ENCODE measurements at places on chromosomes 3 and 15.
A peak's percentile ranks its signal among the peaks of the same experiment; 100 is the strongest.

GRCh38 chr15:47542312-47542989 is 174.9 kb upstream of the SEMA6D start:
- no peak for DNase-seq

DNA sequence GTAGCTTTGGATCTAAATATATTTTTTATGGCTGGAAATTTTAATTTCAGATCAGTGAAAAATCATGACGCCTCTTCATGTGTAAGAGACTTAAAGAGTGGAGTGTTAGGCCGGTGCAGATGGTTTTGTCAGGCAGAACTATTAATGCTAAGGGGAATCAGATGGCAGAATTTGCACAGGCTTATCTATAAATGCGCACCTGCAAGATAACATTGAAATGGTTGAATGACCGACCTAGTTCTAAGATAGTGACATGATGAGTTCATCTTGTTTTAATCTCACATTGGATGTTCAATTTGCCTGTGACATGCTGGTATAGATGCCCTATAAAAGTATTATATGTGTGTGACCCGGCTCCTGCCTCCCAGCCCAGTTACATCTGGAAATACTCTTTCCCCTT is 340.6 kb downstream of the FEZF2 start:
- DNase-seq = no peak

DNA sequence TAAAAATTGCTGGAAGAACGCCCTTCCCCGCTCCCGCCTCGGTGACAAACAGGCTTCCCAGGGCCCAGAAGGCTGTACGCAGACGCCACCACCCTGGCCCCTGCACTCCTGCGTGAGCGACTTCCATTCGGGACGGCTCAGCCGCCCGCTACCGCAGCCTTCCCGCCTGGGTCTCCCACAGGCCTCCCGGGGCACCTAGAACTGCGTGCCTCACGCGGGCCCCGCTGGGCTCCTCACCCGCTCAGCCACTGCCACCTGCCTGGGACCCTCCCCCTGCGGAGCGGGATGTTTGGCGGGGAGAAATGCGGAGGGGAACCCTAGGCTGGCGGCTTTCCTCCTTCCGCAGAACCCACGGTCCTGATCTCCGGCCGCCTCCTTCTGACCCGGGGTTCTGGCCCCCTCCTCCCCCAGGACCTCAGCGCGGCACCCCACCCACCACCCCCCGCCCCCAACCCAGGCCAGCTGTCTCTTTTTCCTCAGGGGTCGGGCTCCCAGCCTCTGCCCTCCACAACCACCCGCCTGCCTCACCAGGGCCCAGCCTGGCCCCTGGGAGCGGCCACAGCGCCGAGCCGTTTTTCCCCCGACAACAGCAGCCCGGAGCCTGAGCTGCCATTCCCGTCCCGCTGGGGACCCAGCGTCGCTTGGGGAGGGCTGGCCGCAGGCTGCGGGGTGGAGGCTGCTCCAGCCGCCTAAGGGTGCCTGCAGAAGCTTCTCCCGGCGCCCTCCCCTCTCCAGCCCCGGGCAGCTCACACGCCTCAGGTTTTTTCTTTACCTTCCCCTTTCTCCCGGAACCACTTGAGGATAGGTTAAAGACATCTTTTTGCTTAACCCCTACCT is 27.6 kb upstream of the RAB7A start:
- peak; percentile 9 for DNase-seq

- DNase-seq = no peak
Measured at GRCh38 chr3:48756640-48757039, 39.6 kb upstream of the IP6K2 start.

GRCh38 chr3:101685050-101685400 is 1.5 kb downstream of the RPL24 start:
- no peak for DNase-seq

DNA sequence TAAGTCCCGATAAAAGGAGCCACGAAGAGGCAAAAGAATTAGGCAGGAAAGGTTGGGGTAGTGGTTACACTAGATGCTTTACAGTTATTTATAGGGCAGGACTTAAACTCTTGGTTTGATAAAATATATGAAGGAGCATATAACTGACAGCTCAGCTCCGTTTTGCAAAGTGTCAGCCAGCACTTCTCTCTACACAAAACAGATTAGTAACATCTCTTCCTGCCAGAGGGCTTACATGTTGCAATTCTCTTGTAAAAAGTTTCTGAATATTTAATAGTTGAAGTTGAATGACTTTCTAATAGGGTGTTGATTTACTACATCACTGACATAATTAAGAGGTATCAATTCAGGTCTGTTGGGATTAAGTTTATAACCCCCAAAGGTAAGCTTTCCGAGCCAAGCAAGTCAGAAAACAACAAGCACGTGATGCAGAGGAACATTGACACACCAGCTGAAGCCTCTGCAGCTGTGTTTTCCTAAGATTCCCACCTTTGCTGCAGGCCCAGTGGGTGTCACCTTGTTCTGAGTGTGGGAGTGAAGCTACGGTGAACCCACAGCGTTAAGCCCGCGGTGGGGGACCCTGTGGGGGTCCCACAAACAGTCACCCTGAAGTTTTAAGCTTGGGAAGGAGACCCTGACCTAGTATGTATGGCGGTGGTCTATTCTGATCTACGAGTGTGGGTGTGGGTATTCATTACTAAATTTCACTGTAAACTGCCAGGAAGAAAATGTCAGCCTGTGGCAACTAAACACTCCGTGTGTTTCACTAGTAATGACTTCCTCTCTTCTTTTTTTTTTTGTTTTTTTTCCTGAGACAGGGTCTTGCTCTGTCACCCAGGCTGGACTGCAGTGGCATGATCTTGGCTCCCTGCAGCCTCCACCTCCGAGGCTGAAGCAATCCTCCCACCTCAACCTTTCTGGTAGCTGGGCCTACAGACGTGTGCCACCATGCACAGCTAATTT is 22.0 kb upstream of the ATP13A3 start:
- DNase-seq = no peak

DNA sequence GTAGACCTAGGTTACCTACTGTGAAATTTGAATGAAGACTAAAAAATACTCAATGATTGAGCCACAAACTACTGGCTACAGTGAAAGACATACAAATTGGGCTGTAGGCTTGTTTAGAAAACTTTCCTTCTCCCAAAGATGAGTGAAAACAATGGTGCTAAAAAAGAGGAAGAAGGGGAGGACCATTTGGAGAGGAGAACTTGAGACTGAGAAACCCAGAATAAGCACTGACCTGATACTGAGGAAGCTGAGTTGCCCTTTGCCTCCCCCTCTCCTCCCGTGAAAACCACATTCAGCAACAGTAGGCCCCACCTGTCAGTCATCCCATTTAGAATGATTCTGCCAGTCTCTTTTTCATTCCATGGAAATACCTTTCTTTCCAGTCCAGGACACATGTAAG is 484.0 kb upstream of the TGFBR2 start:
- no peak for DNase-seq

GRCh38 chr3:64300790-64301423 is 75.6 kb upstream of the PRICKLE2 start:
- DNase-seq = no peak

DNA sequence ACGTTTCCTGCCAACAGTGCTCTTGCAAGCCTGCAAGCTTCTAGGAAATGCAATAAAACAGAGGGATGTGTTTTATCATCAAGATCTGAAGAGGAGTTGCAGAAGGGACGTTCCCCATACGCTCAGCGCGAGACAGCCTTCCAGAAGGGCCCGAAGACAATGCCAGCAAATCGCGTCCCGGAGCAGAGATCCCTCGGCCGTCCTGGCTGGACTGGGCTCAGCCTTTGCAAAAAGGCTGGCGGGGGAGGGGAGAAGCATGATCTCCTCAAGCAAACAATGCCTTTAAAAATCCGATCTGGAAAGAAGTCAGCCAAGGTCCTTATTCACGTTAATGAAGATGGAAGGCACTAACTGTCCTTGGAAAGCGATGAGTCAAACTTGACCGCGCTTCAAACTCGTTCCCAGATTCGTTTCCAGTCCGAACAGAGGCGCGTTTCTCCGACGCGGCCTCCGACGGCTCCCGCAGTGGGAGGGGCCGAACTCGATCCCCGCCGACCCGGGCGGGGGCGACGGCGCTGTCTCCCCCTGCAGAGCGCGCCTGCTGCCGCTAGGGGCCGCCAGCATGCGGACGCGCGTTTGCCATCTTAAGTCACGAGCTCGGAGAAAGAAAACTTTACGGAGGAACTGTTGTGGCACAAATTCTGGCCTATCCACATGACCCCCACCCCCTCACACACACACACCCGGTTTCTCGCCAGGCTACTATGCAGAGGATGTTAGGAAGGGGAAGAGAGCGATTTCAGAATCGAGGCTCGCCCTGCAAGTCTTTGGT is 5.5 kb downstream of the BCL6 start:
- peak; percentile 74 for DNase-seq

DNA sequence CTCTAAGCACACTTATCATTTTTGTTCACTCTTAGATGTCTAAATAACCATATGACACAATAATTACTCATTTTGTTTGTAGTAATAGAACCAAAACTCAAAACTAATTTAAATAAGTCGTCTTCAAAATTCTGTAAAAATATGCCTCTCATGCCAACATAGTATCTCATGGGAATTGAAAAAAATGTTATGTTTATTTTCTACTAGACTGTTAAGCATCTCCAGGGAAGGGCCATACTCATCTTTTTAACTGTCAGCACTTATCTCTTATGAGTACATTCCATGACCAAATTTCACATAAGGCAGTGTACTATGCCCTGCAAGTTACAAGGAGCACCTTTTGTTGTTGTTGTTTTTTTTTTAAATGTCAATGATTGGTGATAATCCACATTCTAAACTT is 18.3 kb upstream of the USF3 start:
- DNase-seq = no peak

- DNase-seq = no peak
Measured at GRCh38 chr3:42424911-42425310, 14.5 kb upstream of the LYZL4 start.

DNA sequence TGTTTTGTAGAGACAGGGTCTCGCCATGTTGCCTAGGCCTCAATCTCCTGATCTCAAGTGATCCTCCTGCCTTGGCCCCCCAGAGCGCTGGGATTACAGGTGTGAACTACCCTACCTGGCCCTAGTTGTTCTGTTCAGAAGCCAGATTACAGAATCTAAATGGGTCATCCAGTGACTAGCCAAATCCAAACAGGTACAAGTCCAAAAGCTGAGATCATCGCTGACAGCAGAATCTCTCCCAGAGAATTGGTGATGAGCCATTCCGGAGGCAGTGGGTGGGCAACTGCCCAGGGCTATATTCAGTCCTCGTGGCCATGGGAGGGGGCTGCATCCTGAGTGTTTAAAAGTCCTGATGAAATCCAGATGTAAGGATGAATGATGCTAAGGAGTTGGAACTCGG is 47.5 kb upstream of the SEMA4B start:
- DNase-seq = no peak

- DNase-seq = no peak
Measured at GRCh38 chr15:75023872-75024636, 664 bp downstream of the PPCDC start.

- no peak for DNase-seq
Measured at GRCh38 chr15:60815321-60815720, 336.4 kb upstream of the ICE2 start.

DNA sequence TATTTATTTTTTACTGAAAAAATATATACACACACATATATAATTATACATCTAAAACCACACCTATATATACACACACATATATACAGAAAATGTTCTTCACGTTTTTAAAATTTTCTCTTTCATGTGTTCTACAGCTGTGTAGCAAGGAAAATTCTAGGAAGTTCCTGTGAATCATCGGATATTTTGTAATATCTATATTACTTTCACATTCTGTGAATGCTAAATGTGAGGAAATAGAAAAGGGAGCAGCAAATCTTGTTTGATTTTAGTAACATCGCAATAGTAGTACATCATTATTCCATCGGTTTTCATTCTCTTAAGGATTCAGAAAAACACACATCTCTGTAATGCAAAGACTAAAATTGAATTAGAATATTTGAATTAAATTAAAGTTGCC is 836.8 kb upstream of the NECTIN3 start:
- no peak for DNase-seq

DNA sequence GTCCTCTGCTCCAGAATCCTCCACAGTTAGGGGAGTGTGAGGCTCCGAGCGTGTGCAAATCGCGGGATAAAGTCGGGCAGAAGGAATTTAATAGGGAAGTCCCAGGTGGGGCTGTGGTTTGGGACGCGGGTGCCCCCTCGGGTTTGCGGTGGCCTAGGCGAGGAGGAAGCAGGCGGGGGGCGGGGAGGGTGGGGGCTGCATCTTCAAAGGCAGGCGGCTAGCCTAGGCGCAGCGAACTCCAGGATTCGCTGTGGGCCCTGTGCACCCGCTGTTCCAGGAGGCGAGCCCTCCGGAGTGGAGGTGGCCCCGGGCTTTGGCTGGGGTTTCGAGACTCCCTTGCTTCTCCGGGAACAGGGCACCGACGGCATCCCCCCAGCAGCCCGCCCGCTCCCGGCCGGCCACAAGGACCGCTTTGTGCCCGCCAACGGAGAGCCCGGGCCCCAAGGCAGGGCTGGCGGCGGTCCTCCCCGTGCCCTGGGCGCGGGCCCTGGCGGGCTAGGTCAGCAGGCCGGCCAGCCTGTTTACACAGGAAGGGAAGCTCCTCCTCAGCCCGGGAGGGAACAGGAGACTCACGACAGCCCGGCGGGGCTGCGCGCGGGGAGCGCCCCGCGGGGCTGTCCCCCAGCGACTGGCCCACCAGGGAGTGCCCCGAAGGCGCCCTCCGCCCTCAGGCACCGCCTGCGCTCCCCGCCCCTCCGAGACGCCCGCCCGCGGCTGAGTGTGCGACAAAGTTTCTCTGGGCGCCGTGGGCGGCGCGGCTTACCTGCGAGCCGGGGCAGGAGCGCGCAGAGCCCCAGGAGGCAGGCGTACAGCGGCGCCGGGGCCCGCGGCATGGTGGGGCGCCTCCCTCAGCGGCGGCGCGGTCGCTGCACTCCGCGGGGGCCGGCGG is 753 bp downstream of the ITGB5 start:
- DNase-seq = peak; percentile 42

DNA sequence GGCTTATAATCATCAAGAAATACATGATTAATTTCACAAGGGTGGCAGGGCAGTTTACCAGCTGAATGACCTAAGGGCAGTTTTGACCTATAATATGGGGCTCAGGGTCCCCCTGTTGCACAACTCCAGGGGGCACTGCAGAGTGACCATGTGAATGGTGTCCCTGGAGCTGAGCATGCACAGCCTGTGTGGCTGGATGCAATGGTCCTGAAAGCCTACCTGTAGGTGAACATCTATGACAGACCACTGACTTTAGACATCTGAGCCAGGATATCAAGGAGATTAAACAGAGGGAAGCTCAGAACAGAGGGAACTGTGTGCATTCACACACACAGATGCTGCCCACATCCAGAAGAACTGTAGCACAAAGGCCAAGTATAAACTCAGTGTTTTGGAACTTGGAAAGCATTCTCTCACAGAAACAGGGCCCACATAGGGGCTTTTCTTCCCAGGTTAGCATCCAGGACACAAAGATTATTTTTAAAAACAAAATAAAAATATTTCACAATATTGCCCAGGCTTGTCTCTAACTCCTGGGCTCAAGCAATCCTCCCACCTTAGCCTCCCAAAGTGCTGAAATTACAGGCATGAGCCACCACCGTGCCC is 7.8 kb upstream of the SLC6A11 start:
- DNase-seq = no peak

GRCh38 chr3:111870620-111871019 is 11.6 kb downstream of the PHLDB2 start:
- no peak for DNase-seq

GRCh38 chr3:59341459-59341858 is 291.6 kb upstream of the CFAP20DC start:
- DNase-seq = no peak

GRCh38 chr15:49978121-49978520 is 140.9 kb downstream of the ATP8B4 start:
- DNase-seq = no peak
